ENCODE measurements at places on chromosomes 13 and 19.
A peak's percentile ranks its signal among the peaks of the same experiment; 100 is the strongest.

GRCh38 chr13:59201841-59202240 is 961.9 kb downstream of the DIAPH3 start:
- DNase-seq, result no peak

DNA sequence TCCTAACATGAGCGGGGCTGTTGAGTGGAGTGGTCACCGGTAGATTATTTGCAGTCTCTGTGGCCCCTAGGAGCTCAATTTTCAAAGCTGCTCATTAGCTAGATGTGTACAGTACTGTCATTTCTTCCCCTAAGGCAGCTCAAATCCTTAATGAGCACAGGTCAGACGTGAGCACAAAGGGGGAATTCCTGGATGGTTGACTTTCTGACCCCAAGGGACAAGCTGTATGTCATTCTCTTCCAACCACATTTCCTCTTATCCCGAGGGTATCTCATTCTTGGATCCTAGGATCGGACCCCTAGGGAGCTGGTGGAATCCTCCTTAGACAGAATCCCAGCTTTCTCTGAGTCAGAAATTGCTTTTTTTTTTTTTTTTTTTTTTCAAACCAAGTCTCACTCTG is 5.7 kb upstream of the OR7G3 start:
- DNase-seq, result no peak

- DNase-seq, result no peak
Observed at GRCh38 chr13:50747737-50748350, 95.6 kb downstream of the DLEU7 start.

- no peak for DNase-seq
Observed at GRCh38 chr19:15427991-15428471, 9.2 kb upstream of the AKAP8L start.

GRCh38 chr13:59304596-59304995 is 859.1 kb downstream of the DIAPH3 start:
- no peak for DNase-seq

DNA sequence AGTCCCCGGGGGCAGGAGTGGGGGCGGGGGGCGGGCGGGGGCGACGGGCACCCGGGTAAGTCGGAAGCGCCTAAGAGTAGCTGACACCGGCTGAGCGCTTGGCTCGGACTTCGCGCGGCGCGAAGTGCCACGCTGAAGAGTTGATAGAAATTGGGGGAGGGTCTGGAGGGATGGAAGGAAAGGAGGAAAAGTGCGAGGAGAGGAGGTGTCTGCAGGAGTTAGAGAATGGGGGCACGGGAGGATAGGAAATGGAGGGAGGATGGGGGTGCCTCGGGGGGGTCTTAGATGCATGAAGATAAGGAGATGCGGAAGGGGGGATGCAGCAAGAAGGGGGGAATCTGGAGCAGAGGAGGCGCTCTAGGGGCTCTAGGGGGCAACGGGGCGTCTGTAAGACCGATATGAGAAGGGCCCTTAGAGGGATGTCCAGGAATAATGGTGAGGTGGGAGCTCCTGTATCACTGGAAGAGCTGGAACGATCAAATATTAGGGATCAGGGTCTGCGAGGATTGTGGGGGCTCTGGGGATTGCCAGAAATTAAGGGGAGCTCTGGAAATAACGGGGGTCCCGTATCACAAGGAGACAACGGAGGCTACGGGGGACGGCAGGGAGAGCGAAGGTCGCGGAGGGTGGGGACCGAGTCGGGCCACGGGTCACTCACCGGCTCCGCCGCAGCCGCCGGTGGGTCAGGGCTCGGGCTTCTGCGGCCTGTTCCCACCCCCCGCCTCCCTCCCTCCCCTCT is at the start of gene MYPOP:
MYPOP (minus strand) TSS at position 702 of the 739 bp plus-strand sequence. CDS start 840 bp downstream, outside the sequence.
- DNase-seq, result peak; percentile 56

DNA sequence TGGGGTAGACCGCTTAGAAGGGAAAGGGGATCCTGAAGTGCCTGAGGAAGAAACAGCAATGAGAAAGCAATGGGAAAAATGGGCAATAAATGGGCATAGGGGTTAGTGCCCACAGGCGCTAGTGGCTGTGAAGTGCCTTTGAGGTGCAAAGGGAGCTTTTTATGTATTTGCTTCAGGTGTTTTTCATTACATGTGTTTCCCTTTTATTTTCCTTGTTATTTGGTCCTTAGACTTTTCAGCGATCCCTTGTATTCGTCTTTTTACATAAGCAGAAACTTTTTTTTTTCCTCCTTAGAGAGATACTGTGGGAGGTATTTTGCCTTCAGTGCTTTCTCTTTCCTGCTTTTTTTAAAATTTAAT is 19.6 kb downstream of the NFIX start:
- no peak for DNase-seq

DNA sequence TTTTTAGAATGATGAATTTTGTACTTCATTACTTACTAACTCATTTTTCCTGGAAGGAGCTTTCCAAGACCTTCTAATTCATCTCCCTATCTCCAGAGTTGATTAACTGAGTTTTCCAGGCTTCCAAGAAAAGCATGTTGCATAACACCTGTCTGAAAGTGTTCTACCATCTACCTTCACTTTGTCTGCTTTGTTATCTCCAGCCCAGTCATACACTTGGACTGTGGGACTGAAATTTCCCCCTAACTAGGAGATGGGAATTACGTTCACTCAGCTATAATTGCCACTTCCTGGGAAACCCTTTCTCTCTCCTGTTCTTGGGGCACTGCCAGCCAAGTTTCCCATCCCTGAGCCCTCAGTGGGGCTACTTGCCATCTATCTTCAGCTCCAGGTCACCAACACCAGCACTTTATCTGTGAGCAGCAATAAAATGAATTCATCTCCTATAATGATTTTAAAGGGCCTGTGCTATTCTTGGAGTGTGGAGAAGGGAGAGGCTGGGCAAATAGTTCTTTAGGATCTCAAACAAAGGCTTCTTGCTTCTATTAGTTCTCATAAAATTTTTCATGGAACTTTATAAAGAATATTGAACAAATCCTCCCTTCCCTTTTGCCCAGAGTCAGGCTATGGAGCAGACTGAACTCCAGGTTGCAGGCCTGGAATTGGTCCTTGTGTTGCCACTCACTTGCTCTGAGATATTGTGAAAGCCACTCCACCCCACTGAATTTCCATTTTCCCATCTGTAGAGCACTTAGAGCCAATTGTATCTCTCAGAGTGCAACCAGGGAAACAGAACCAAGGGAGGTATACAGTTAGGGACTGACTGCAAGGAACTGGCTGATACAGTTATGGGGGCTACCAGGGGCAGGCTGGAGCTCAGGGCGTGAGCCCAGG is 17.8 kb upstream of the ATP12A start:
- DNase-seq, result no peak
